H54 (cell line): ENCODE measurements at places on chromosomes 12 and 14.

DNA sequence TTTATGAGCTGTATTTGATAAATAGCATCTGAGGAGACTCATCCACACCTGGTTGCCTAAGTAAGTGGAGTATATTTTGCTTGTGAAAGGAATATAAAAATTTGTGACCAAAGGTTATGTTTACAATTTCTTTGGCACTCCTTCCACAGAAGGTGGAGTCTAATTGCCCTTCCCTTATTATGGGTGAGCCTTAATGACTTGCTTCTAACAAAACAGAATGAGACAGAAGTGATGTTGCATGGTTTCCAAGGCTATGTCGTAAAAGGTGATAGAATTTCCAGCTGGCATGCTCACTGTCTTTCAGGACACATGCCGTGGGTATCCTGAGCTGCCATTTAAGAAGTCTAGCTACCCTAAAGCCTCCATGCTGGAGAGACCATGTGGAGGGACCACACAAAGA lies 116.8 kb upstream of the ABCD2 start:
- no peak for DNase-seq

GRCh38 chr12:112710414-112710813 lies 81.1 kb upstream of the RPH3A start:
- DNase-seq = no peak

DNA sequence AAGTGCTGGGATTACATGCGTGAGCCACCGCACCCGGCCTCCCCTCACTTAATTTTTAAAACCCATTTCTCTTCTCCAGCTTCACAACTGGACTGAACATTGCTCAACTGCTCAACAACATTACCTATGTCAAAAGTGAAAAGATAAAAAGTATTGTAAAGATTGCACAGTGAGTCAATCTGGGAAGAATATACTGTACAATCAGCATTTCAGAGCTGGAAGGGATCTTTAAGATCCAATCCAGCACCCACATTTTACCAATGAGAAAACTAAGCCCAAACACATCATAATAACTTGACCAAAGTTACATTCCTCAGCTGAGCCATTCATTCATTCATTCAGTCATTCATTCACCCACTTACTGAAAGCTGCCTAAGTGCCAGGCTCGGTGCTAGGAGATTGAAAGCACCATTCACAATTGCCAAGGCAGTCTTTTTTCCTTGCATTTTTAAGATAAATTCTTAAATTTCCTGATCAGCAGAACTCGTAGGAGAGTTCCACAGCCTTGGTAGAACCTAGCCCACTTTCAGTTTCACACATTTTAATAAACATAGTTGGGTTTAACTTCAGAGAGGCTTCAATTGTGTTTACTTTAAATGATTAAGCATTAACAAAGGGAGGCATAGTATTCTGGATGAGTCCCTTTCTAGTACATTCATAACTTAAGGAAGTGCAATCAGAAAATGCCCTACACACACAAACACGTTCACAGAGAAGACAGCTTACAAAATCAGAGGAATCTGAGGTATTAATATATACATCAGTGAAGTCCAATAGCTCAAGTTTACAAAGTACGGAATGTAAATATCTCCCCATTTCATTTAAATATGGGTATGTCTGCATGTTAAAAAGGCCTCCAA lies 3.0 kb downstream of the GALNT4 start:
- no peak for DNase-seq

- no peak for DNase-seq
Observed at GRCh38 chr12:122985338-122986257, 5.1 kb downstream of the ARL6IP4 start.

DNA sequence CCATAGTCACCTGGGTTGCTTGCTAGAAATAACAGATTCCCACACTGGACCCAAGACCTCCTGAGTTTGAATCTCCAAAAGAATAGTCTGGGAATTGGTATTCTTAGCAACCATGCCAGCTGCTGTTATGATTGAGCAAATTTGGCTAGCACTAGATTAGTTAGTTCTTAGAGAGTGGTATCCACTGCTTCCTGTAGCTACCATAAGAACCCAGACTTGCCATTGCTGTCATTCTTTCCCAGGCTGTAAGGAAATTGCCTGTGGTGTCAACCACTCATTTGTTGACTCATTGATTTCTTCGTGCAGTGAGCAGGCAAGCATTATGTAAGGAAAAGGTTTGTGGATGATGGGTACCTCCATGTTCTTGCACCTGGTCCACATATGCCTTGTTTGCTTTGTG lies 201.8 kb upstream of the RGS6 start:
- no peak for DNase-seq

DNA sequence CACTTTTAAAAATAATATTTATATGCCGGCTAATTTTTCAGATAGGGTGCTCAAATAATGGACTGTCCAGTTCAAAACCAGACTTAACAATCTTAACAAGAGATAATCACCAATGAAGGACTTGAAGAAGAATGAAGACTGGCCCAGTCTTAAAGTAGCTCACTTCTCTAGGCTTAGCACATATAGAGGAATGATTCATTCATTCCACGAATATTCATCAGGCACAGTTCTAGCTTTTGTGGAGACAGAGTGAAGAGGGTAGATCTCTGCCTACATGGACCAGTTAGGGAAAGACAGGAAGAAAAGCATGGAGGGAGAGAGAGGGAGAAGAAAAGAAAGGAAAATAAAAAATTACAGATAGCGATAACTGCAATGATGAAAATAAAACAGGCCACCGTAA lies 42.8 kb upstream of the METAP2 start:
- no peak for DNase-seq

DNA sequence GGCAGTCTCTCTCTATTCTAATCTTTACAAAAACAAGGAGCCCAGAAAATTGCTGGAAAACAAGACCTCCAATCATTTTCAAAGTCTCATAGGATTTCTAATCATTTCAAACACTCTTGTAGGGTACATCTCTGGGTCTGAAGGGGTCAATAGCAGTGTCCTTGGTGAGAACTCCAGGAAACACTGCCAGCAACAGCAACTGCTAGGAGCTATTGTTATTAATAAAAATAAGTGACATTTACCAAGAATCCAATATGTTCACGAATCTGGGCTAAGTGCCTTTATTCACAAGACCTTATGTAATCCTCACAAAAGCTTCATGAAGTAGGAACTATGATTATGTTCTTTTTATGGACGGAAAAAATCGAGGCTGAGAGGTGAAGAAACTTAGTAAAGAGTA lies 72.8 kb downstream of the TTC7B start:
- DNase-seq = no peak

DNA sequence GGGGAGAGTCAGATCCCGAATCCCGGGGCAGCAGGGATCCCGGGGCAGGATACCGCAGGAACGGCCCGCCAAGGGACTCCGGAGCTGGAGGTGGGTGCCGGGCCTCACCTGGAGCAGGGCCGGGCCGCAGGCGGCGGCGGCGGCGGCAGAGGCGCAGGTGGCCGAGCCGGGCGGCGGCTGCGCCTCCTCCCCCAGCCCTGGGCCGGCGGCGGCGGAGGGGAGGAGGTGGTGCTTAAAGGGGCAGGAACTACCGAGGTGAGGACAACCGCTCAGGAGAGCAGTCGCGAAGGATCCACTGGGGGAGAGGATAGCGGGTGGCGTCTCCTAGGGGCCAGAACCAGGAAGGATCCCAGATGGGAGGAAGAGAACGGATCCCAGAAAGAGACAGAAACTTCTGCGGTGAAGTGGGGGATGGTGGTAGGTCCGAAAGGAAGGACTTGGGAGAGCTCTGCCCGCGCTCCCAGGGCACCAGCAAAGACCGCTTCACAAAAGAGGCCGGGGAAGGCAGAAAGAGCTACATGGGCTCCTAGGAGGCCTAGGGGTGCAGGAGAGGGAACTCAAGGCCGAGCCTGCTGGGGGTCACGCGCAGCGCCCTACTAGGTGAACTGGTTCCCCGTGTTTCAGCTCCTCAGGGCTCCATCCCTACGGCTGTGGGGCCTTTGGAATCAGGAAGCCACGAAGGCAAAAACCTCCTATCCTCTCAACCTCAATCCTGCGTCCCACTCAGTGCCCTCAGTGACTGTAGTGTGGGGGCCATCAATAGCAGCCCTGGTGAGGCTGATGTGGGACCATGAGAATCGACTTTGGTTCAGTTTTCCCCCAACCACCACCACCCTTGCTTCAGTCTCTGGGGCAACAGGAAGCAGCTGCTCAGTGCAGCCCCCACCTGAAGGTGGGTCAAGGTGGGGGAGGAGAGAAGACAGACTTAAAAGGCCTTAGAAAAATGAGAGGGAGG lies 5.0 kb upstream of the BAZ2A start:
- peak; percentile 85 for DNase-seq

- no peak for DNase-seq
Observed at GRCh38 chr12:113103756-113104450, 31.7 kb downstream of the RASAL1 start.

DNA sequence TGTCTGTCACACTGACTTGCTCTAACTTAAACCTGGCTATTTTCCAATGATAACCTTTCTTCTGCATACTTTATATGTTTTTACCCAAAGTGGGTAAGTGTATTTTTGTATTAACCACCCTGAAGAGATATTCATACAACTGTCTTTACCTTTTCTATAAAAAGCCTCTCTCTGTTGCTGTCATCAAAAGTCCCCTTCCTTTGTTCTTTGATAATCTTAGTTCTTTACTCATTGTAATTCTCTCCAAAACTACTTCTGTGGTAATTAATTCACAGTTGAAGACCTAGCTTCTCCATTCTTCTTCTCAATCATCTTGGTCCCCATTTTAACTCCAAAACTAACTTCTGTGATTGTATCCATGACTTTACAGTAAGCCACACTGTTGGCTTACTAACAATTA lies 479.7 kb upstream of the MGAT4C start:
- no peak for DNase-seq

- DNase-seq = no peak
Observed at GRCh38 chr12:108356835-108357806, 18.0 kb upstream of the CMKLR1 start.

GRCh38 chr12:28172434-28173030 lies 17.7 kb upstream of the CCDC91 start:
- DNase-seq = peak; percentile 7

DNA sequence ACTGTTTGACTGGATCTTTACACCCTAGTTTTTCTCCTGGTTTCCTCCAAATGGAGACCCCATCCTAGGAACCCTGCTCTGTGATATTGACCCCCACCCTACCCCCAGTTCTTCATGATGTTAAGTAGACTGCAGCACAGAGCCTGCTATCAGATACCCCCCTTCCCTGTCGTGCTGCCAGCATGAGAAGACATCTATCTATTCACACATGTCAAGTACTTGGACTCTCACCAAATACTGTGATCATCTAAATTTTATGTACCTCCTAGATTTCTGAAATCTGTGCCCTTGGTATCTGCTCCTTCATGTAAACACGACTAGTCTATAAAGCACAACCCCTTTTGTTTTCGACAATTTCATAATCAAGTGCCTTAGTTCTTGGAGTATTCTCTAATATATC lies 38.9 kb downstream of the FERMT2 start:
- no peak for DNase-seq

GRCh38 chr12:21659383-21659782 lies 1.7 kb upstream of the LDHB start:
- DNase-seq = no peak

DNA sequence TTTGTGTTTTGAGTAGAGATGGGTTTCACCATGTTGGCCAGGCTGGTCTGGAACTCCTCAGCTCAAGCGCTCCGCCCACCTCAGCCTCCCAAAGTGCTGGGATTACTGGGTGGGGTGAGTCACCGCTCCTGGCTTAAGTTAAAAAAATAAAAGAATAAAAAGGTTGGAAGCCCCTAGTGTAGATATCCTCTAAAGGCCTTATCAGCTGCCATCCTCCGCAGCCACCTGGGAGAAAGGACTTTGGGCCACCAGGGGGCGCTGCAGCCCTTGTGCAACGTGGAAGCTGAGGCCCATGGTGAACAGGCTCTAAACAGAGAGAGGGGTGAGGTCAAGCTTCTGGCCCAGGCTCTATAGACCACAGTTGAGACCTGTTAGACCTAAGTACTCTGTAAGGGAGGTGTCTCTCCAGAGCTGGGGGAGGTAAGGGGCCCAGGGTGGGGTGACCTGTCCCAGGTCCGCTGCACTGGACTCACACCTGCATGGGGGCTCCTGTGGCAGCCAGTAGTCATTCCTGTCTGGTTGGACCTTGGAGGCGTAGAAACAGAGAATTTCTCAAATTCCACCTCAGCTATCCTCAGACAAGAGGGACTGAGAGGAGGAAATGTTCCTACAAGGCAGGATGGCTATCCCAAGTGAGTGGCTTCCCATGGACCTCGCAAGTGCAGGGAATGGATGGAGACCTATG lies 14.0 kb upstream of the RACGAP1 start:
- DNase-seq = peak; percentile 88

DNA sequence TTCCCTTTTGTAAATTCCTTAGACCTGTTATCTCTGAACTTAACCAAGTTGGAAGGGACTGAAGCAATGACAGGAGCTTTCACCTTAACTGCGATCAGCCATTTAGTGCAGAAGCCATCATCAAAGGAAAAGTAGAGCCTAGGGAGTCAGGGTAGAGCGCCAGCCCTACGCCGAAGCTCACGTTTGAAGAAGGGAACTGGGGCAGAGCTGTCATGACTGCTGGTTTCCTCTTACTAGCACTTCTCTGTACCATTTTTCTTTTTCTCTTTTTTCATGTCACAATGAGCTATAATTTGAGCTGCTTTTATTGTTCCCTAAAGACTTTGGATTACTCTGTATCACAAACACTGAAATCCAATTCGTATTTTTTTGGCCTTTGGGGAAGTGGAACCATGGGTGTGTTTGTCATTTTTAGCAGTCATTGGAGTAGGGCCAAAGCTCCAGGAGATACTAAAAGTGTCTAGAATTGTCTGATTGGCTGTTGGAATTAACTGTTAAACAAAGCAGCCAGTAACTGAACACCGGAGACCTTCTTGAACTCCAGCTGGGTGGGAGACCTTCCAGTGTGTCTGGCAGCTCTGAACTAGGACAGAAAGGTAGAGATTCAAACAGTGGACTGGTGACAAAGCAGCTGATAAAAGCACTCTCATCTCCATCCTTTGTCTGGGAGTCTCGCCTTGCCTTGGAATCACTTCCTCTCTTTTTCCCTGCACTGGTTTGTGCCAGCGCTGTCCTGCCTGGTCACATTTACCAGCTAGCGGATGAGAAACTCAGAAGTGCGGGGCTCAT lies 9.1 kb downstream of the MTRFR start:
- no peak for DNase-seq

DNA sequence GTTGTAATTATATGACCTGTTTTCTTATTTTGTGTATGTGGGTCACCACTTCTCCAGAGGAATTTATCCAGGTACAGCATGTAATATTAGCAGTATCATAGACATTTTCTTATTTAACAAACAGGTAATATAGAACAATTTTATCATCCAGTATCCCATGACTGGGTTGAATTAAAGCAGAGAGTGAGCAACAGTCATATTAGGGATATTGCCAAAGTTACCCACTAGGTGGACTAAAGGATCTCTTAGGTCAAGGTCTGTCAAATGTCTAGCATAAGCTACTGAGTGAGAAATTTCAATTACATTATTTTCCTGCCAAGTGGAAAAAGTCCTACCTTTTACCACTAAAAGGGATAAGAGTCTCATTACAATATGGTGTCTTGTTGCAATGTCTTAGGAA lies 62.1 kb upstream of the TRIM9 start:
- DNase-seq = peak; percentile 2

DNA sequence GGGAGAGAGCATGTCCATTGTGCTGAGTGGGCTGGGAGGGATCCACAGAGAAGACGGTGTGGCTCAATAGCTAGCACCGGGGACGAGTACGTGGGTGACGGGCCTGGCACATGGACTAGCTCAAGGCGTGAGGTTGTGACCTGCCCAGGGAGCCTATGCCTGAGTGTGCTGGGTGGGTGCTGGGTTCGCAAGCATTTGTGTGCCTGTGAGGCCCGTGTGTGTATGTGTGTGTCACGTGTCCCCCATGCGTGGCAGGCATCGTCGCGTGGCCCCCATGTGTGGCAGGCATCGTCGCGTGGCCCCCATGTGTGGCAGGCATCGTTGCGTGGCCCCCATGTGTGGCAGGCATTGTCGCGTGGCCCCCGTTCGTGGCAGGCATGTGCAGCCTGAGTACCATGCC lies 109.2 kb downstream of the TMEM121 start:
- no peak for DNase-seq
